Cerebellar nuclear complex (tissue), 1 donor: ENCODE measurements at places on chromosomes 7 and 10.

DNA sequence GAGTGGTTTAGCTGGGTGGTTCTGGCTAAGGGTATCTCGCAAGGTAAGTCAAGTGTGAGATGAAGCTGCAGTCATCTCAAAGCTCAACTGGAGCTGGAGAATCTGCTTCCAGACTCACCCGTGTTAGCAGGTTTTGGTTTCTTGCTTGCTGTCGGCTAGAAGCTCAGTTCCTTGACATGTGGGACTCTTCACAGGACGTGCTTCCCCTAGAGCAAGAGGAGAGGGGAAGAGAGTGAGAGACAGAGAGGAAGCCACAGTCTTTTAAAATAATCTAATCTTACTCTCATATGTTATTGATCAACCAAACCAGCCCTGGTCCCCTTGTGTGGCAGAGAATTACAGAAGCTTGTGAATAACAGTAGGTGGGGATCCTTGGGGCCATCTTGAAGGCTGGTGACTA lies 199.5 kb downstream of the REEP3 start:
- no peak for DNase-seq

GRCh38 chr7:7789551-7789988 lies 71.2 kb upstream of the RPA3 start:
- no peak for DNase-seq

GRCh38 chr10:74924251-74924963 lies 98.0 kb downstream of the KAT6B start:
- no peak for DNase-seq

- no peak for DNase-seq
Measured at GRCh38 chr7:126774077-126774476, 478.7 kb downstream of the GRM8 start.
